ENCODE measurements at places on chromosomes 3 and 15.

GRCh38 chr15:94265982-94266381 lies 34.6 kb downstream of the MCTP2 start:
- no peak for ATAC-seq

DNA sequence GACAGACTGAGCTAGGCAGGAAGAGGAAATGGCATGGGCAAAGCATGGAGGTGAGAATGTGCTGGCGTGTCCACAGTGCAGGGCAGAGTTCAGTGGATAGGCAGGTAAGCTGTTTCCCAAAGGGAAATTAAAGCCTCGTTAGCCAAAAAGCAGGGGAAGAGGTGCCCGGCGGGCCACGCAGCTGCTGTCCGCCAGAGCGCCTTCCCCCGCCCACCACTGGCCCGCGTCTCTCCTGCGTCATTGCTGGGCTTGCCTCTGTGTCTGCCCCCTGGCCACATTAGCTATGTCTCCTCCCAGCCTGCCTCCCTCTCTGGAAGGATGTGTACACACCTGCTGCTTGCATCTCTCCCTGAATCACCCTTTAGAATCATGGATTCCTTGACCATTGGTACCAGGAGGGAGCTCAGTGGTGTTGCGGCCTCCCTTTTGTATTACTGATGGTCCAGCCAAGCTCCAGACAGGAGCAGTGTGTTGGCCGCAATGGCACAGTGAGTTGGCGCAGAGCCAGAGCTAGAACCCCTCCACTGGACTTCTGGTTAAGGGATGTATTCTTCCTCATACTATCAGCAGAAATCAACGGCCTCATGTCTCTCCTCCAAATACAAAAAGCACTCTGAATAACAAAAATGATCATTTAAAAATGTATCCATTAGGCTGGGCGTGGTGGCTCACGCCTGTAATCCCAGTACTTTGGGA lies 26.6 kb downstream of the SLC28A1 start:
- no peak for ATAC-seq

DNA sequence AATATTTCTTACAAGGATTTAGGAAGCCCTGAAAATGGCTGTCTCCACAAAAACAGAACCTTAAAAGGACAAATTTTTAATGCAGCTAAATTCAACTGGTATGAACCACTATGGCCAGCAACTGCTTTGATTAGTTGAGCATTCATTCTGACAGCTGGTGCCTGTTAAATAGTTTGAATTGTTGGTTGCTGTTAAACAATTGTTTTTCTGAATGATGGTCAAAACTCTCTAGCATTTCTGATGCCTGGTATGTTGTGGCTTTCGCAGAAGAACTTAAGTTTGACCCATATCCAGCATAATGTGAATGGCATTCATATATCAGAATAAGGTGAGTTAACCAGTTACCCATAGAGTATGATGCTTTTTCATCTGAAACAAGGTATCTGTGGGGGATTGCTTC lies 138.4 kb downstream of the MEIS2 start:
- no peak for ATAC-seq

GRCh38 chr3:187798531-187799530 lies 53.6 kb upstream of the BCL6 start:
- no peak for ATAC-seq

DNA sequence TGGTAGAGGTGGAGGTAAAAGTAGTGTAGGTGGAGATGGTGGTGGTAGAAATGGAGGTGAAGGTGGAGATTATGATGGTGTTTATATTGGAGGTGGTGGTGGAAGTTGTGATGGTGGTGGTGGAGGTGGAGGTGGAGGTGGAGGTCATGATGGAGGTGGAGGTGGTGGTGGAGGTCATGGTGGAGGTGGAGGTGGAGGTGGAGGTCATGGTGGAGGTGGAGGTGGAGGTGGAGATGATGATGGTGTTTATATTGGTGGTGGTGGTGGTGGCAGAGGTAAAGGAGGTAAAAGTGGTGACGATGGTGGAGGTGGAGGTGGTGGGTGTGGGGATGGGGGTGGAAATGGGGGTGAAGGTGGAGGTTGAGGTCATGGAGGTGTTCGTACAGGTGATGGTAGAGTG lies 107.8 kb downstream of the ASB7 start:
- peak; percentile 78 for ATAC-seq

DNA sequence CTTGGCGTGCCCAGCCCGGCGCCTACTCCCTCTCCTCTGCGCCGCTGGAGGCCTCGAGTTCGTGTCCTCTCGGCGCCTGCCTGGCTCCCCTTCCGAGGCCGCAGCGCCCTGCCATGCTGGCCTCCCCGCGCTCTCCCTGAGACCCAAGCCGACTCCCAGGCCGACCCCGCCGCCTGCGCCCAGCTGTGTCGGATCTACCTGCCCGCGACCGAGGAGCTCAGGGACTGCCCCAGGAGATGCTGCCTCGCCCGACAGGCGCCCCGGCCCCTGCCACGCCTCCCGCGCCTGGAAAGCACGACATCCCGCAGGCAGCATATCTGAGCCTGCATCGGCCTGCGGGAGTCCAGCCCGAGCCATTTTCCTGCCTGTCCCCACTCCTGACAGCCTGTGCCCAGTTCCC lies 16.1 kb downstream of the PAQR9 start:
- no peak for ATAC-seq

DNA sequence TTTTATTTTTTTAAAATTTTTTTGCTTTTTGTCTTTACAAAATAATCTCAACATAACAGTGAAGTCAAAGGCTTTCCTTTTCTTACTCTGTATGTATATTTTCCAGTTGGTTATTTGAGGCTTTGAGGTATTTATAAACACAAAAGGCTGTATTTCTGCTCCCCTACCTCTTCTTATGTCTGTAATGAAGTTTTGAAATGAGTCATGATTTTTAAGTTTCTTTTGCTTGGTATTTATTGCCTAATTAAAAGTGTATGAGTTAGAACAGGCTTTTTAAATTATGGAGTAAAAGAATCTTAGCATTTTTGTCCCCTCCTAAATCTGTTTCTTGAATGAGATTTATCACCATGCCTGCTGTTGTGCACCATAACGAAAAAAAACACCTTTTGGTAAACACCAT lies 66.0 kb downstream of the DCUN1D1 start:
- no peak for ATAC-seq

DNA sequence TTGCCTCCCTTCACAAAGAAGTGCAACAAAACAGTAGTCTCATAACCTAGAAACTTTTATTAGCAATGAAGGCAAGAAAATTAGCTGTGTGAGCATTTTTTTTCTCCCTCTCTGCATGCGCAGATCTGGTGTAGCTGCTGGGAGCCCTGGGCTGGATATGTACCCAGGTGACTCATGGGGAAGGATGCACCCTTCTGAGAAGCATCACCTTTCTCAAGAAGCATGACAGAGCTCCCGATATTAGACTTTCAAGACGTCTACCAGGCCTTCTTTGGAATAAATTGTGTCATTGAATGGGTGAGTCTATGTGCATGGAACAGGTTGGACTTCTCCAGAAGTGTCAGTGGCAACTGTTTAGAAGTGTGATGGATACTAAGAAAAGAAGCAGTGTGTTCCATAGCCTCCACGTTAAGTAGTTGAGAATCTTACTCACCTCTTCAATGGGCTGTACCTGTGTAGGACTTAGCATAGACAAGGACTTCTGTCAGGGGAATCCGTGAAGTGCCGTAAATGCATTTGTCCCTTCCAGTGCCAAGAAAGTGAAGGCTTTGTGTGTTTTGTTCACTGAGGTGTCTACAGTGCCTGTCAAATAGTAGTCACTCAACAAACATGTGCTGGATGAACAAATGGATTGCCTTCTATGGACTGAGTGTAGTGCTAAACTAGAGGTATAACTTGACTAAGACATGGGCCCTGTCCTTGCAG lies 47.7 kb upstream of the RASGRP1 start:
- ATAC-seq = no peak

DNA sequence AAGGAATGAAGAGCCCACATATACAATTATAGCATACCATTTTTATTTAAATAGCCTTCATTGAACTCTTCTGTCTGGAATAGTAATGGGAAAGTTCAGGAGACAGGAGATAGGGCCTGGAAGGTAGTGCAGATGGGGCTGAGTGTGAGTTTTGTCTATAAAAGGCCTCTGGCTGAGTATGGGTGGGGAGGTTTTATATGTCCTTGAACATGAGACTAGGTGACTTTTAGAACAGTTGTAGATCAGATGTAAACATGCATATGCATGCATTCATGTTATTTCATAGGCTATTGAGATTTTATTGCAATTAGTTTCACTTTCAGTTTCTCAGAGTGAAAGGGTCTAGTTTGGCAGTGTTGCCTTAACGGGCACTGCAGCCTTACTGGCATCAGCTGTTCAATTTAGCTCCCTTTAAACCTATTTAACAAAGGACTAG lies 27.1 kb downstream of the CGGBP1 start:
- ATAC-seq = peak; percentile 61

- ATAC-seq = no peak
These were observed 59.3 kb upstream of the CHMP2B start for GRCh38 chr3:87167628-87168456.

DNA sequence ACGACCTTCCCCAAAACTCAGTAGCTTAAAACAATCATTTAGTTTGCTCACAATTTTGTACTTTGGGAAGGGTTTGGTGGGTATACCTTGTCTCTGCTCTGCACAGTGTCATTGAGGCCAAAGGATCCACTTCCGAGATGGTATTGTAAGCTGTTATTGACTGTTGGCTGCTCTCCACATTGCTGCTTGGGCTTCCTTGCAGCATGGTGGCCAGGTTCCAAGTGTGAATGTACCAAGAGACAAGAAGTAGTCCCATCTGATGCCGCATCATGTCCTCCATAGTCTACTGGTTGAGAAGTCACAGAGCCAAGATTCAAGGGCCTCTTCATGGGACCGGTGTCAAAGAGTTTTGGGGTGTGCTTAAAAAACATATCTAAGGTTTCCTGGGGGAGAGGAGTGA lies 268.5 kb downstream of the PLCL2 start:
- no peak for ATAC-seq

- peak; percentile 52 for ATAC-seq
These were observed 5.6 kb downstream of the TIGIT start for GRCh38 chr3:114299421-114299820.

DNA sequence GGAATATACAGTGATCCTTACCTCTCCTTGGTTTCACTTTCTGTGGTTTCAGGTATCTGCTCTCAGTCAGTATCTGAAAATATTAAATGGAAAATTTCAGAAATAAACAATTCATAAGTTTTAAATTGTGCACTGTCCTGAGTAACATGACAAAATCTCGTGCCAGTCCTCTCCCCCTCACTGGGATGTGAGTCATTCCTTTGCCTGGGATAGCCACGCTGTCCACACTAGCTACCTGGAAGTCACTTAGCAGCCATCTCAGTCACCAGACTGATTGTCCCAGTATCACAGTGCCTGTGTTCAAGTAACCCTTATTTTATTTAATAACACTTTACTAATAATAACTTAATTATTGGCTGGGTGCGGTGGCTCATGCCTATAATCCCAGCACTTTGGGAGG lies 15.3 kb upstream of the KLHL25 start:
- no peak for ATAC-seq

DNA sequence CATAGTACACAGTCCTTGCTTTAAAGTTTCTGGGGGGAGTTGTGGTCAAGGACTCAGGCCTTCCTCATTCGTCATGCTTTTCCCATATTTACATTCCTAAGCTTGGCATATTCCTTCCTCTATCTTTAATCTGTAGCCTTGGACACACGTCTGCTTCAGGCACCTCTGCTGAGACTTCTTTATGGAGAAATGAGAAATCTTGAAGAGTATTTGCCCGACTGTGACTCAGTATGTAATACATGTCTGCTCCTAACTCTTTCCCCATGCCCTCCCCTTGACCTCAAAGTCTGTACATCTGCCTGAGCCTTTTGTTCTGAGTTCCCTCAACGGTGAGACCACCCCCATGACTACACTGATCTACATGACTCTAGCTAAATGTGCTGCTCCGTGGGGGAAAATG lies 246.1 kb downstream of the SI start:
- no peak for ATAC-seq

All from stimulated activated memory B cell treated with anti-CD40 and anti-IgM and Interleukin-4, amounts not matched to agents 10 μg/mL and 1 μg/mL and 100 μg/mL, for 72 hours (primary cell).